ENCODE measurements at places on chromosomes 5 and 9.

GRCh38 chr9:75365196-75365595, 276.9 kb downstream of the OSTF1 start:
- no peak for ATAC-seq

GRCh38 chr9:120446671-120447070, 133.3 kb downstream of the CDK5RAP2 start:
- ATAC-seq: no peak

- ATAC-seq: no peak
Measured at GRCh38 chr9:120065151-120065550, 514.8 kb downstream of the CDK5RAP2 start.

DNA sequence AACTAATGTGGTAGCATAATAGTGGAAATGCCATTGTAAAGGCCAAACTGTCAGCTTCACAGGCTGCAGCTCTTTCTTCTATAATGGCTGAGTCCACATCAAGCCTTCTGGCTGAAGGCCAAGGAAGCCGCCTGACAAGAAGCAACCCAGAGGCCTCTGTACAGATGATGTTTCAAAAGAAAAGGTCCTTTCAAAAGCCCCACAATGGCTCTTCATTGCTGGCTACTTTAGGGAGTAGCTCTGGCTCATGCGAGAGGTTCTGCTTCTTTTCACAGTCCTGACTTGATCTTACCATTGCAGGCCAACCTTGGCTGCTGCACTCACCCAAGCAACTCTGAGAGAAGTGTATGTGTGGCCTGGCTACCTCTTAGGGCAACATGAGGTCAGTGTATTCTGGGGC, 54.5 kb upstream of the EQTN start:
- ATAC-seq: no peak

GRCh38 chr5:96242571-96242970, 190.5 kb downstream of the PCSK1 start:
- ATAC-seq: no peak

GRCh38 chr5:157283434-157283833, 17.5 kb downstream of the CYFIP2 start:
- ATAC-seq: peak; percentile 27

- ATAC-seq: no peak
Measured at GRCh38 chr9:27394154-27394825, 97.3 kb upstream of the EQTN start.

DNA sequence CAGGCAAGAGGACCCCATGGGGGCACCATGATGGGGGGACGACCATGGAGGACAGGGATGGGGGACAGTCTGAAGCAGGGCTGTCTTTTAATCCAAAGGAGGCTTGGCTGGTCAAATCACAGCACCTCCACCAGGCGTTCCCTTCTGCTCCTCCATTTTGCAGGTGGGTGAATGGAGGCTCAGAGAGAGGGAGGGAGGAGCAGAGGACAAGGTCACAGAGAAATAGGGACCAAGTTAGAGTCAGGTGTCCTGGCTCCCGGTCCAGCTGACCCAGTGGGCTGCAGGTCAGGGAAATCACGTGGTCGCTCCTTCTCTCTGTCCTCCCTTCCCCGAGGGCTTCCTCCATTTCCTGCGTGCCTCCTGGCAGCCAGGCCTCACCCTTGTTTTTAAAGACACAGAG, 156.4 kb upstream of the SMIM23 start:
- no peak for ATAC-seq

- no peak for ATAC-seq
Measured at GRCh38 chr9:87518702-87519335, 21.2 kb downstream of the DAPK1 start.

GRCh38 chr5:143208365-143208641, 195.2 kb downstream of the NR3C1 start:
- no peak for ATAC-seq

- no peak for ATAC-seq
Measured at GRCh38 chr9:110317911-110318310, 19.8 kb downstream of the TXNDC8 start.

DNA sequence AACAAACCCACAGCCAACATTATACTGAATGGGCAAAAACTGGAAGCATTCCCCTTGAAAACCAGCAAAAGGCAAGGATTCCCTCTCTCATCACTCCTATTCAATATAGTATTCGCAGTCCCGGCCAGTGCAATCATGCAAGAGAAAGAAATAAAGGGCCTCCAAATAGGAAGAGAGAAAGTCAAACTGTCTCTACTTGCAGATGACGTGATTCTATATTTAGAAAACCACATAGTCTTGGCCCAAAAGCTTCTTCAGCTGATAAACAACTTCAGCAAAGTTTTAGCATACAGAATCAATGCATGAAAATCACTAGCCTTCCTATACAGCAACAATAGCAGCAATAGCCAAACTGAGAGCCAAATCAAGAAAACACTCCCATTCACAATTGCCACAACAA, 333.7 kb upstream of the EDIL3 start:
- ATAC-seq: no peak

- ATAC-seq: no peak
Measured at GRCh38 chr5:58677650-58678049, 94.8 kb downstream of the RAB3C start.

DNA sequence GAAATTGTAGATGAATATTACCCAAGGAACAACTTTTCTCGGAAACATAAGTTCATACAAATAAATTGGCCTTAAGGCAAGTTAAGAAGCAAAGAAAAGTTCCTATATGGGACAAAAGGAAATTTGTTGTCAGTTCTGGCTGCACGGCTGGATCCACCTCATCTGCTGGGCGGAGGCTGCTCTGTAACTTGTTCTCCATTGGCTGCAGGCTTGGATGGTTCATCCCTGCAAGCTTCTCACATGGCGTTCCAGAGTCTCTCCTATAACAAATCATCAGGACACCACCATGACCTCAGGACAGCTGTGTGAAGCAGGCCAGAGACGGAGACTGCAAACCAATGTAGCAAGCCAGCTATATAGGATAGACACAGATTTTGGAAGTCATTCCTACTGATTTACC, 81.4 kb upstream of the DAB2 start:
- ATAC-seq: no peak

DNA sequence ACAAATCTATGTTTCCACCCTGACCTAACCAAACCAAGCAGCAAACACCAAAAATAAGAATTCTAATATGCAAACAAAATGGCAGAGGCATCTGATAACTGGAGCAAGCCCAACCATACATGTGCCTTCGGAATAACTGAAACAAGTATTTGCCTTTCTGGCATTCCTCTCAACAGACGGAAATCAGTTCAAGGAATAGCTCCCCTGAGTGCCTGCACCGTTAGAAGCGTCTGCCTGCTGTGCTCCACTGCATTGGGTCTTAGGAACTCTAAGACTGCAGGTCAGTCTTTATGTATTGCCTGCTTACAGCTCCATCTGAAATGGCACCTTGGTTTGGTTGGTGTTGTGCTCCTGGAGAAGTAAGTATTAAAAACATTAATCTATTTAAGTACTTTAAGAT, 98.5 kb downstream of the MRPS27 start:
- no peak for ATAC-seq

DNA sequence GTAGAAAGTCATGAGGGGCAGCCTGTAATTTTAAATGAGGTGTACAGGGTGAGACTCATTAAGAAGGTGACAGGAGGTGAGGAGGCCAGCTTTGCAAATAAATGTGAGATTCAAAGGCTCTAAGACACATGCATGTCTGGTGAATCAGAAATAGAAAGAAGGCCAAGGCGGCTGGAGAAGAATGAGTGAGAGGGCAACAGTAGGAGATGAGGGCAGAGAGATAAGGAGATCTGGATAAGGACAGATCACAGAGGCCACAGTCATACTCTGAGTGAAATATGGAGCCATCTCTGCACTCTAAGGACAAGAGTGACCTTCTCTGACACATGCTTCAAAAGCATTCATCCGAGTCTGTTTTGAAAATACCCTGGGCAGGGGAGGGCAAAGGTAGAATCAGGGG, 90.7 kb downstream of the RAD23B start:
- ATAC-seq: no peak

DNA sequence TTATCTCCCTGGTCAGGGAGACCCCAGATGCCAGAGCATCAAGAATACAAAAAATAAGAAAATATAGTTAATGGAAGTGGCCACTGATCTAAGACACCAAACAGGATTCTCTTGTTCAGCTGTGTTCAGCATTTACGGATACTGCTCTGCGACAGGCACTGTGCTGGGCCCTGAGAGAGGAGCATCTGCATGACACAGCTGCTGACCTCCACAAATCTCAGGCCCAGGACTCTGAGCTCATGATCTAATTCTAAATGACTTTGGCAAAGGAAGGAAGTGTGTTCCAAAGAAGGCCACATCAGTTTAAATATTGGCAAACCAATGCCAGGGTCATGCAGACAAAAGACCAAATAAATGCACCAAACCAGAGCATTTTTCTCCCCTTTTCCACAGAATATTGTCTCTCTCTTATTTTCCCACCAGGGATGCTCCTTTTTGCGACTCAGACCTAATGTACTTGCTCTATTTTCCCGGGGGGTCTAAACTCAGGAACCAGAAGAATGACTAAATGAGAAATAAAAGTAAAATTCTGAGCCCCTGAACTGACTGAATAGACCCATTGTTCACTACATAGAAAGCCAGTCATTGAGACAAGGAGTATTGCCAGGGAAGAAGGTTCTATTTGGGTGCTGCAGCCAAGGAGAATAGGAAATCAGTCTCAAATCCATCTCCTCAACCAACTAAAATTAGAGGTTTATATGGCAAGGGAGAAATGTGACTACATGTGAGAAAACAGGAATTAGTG, 1.4 kb upstream of the AGGF1 start:
- no peak for ATAC-seq

GRCh38 chr9:79610791-79611614, 39.2 kb downstream of the TLE4 start:
- ATAC-seq: no peak

DNA sequence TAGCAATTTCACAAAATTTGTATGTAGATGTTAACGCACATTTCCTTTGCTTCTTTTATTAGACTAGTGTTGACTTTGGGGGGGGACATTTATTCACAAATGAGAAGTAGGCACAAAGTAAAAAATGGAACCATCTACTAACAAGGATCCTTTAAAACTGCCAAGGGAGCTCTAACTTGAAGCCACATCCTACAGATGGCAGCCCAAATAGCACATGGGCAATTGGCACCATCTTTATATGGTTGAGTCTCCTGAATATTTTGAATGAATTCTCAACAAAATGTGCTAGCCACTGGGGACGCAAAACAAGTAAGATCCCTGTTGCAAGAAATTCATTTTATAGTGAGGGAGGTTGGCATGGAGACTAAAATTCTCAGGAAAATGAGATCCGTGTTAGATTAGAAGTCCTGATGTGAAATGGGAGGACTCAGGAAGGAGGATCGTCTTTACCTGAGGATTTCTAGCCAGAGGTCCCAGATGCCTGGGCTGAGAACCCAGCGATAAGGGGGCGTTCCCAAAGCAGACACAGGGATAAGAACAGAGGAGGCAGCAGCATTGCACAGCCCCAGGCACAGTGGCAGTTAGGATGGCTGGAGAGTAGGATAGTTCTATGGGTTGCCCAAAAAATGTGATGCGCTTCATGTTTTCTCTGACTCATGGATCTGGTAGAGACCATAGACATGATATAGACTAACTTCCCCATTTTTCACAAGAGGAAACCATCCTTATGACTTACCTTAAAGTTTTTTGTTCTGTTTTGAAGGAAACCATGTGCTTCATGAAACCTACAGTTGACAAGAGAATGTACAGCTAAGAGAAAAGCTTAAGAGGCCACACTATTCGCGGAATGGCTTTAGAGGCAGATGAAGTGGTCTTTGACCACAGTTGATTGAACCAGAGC, 37.4 kb downstream of the C9orf152 start:
- no peak for ATAC-seq

GRCh38 chr5:1174122-1174936, 27.1 kb upstream of the SLC6A19 start:
- ATAC-seq: no peak

DNA sequence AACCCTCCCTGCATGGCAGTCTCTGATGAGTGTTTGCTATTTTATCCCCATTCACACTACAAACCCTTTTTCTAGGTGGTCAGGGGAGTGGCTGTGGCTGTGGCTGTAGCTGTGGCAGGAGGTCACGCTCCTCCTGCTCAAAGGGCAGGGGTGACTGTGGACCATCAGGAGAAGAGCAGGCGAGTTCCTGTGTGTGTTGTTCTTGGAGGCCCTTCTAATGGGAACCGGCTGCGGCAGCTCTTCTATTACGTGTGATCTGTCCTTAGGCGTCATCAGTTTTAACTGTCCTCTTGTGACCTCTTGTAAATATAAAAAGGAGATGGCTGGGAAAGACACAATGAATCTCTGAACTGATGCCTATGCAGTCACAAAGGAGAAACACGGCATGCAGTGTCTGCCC, 65.1 kb downstream of the ANKH start:
- no peak for ATAC-seq

GRCh38 chr9:112341730-112342129, 8.3 kb upstream of the PTBP3 start:
- ATAC-seq: no peak

- peak; percentile 8 for ATAC-seq
Measured at GRCh38 chr5:131262953-131263541, 806 bp upstream of the CDC42SE2 start.

DNA sequence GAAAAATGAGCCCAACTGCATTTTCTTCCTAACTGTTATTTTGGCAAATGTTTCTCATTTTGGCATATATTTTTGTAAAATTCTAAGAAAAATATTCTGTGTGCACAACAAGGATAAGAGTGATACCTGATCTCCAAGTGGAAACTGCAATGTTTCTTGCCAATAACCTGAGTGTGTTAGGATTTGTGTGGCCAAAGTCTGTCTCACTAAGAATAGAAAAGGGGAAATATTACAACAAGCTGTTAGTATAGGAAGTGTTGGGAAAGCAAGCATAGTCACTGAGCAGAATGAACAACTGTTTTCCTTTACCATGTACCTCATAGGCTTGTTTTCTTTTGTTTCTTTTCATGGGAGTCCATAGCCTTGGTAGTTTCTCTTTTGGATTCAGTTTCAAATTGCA, 624.2 kb downstream of the MTRR start:
- no peak for ATAC-seq

- no peak for ATAC-seq
Measured at GRCh38 chr5:132887283-132887682, 13.8 kb downstream of the LEAP2 start.

DNA sequence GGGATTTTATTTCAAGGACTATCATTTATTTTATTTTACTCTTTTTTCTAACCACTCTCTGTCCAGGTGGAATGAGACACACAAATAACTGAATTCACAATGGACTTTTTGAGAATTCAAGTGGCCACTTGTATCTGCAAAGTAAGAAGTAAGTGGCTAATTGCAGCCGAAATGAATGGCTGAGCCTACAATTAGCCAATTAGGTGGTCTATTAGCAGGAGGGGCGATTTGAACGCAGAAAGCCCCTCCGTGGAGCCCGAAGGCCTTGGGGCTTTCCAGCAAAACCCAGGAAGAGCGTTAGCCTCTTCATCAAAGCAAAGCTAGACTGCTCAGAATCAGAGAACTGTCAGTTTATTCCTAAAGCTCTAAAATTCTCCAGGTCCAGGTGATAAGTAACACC, 176.9 kb downstream of the EBF1 start:
- no peak for ATAC-seq

- no peak for ATAC-seq
Measured at GRCh38 chr5:139904816-139905661, 109.4 kb downstream of the PSD2 start.
